ENCODE measurements at places on chromosomes 7 and 10.

GRCh38 chr10:60351191-60351853 is 38.4 kb downstream of the ANK3 start:
- peak; percentile 27 for DNase-seq

GRCh38 chr10:70958396-70958795 is 70.0 kb upstream of the PCBD1 start:
- DNase-seq: no peak

DNA sequence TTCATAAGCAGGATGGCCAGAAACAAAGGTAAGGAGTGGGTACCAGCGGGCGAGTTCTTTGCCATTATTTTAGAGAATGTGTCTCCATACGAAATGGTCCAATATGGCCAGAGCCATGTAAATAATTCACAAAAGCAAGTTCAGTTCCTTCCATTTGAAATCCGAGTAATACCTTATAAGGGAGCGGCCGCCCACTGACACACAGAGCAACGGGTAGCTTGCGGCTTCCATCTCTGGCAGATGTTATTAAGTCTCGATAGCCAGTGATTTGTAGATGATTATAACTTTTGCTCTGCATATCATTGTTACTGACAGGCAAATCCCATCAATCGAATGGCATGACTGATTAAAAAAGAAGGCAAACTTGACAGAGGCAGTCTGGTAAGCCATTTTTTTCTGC is 63.2 kb downstream of the GFRA1 start:
- no peak for DNase-seq

GRCh38 chr10:84097787-84098353 is 41.4 kb upstream of the GHITM start:
- peak; percentile 85 for DNase-seq

GRCh38 chr7:28354601-28355402 is 57.5 kb upstream of the CREB5 start:
- no peak for DNase-seq

DNA sequence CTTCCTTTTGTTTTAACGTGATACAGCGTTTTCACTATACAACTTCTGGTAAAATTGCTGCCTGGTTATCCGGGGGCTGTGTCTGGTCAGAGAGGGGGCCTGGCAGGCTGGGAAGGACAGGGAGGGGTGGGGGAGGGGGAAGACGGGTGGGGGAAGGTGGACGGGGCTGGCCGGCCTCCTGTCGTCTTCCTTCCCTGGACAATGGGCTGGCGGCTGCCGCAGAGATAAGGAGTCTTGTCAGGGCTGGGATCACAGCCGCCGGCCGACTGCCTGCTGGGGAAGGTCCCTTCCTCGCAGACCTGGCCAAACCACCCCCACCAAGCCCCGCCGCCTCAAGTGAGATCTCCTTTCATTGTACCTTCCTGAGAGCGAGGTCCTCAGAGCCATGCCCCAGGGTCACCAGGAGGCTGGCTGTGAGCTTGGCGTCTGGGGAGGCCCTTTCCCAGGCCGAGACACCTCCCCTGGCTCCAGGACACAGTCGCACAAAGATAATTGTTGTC is 151.2 kb upstream of the TNRC18 start:
- DNase-seq: peak; percentile 80

GRCh38 chr7:94039368-94040035 is 35.3 kb upstream of the BET1 start:
- no peak for DNase-seq

GRCh38 chr10:77004917-77005564 is 632.6 kb downstream of the KCNMA1 start:
- DNase-seq: peak; percentile 37

DNA sequence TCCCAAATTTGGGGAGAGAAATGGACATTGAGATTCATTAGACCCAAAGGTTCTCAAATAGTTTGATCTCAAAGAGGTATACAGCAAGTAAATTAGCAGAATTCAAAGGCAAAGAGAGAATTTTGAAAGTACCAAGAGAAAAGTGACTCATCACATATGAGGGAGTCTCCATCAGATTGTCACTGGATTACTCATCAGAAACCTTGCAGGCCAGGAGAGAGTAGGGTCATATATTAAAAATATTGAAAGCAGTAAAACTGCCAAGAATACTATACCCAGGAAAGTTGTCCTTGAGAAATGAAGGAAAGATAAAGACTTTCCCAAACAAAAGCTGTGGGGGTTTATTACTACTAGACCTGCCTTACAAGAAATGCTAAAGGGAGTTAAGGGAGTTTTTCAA is 140.6 kb downstream of the TMEM168 start:
- DNase-seq: peak; percentile 8

GRCh38 chr7:2529161-2530070 is 9.8 kb downstream of the LFNG start:
- no peak for DNase-seq

Measured in OCI-M1 (cell line).